ENCODE measurements at places on chromosomes 16 and 17.

DNA sequence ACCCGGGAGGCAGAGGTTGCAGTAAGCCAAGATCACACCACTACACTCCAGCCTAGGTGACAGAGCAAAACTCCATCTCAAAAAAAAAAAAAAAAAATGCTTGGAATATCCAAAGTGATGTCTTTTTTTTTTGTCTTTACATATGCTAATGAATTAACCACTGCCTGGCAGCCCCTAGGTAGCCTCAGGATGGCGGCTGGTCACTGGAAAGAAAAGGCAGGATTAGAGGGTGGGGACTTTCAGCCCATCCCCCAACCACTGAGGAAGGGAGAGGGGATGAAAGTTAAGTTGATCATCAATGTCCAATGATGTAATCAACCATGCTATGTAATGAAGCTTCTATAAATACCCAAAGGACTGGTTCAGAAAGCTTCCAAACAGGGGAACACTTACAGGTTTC, 26.8 kb downstream of the RNF157 start:
- DNase-seq: no peak

- no peak for DNase-seq
Observed at GRCh38 chr16:87369796-87370719, 13.5 kb downstream of the FBXO31 start.

GRCh38 chr16:78763821-78764440, 664.5 kb downstream of the WWOX start:
- DNase-seq: no peak

DNA sequence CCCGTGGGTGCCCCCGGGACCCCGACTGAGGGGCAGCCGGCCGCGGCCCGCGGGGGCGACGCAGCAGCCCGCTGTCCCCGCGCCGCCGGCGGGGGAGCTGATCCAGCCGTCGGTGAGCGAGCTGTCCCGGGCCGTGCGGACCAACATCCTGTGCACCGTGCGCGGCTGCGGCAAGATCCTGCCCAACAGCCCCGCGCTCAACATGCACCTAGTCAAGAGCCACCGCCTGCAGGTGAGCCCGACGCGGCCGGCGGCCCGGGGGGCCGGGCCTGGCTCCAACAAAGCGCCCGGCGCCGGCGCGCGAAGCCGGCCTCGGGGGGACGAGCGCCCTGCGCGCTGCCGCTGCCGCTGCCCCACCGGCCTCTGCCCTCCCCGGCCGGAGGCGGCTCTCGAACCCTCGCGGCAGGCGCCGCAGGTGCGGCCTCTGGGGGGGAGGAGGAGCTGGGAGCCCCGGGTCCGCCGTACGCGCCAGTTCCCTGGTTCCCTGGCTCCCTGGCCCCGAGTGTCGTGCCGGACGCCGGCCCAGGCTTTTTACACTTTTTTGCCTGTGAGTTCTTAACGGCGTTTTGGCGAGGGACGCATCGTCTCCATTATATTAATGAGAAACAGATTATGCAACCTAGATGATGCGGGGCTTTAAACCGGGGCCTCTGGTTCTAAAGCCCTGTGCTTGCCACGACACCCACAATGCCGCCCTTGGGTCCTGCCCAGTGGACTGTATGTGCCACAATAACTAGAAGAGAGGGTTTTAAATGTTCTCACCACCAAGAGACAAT, 521 bp downstream of the ATMIN start:
- DNase-seq: no peak

DNA sequence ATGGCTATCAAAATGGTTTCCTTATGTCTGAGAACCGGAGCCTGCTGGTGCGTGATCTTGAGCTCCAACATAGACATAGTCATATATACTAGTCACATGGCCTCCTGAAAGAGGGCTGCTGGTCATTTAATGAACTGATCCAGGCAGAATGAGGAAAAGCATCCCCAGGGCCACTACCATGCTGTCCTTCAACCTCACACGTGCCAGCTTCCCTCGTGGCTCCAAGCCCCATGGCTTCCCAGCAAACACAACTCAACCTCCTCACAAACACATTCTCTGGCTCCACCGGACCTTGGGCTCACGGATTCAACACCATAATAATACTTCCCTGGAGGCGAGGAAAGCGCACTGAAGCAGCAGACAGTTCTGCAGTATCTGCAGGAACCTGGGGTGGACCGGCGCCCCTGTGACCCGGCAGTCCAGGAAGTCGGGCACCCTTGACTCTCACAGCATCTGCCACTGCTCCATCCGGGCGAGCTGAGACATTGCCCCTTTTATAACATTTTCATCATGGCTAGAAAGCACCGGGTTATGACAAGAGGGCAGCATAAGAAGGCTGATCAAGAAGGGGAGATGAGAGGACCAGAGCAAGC, 57.2 kb upstream of the CDH5 start:
- no peak for DNase-seq

GRCh38 chr17:60139438-60140285, 10.1 kb upstream of the CA4 start:
- no peak for DNase-seq

DNA sequence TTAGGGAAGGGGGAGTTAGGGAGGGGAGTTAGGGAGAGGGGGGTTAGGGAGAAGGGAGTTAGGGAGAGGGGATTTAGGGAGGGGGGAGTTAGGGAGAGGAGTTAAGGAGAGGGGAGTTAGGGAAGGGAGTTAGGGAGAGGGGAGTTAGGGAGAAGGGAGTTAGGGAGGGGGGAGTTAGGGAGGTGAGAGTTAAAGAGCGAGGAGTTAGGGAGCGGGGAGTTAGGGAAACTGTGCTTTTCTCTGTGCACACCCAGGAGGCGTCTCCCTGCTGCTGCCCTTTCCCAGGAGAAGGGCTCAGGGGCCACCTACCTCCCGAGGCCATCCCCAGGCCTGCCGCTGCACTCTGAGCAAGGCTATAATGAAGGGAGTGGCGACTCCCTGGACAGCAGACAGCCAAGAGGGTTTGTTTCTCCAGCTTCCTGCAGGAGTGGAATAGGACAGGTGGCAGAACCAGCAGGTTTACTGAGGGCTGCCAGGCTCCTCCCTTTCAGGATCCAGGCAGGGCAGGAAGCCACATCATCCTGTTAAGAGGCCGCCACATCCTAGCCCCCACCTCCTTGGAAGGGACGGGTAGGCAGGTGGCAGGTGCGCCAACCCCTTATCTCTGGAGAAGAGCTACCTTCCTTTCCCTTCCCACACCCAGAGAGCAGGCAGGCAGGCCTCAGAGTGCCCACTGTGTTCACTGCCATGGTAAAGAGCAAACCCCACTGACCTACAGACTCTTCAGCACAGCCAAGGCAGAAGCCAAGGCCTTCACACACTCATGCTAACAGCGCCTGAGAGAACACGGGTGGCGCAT, 4.3 kb downstream of the CANT1 start:
- DNase-seq: no peak
